LoVo (cell line): ENCODE measurements at places on chromosomes 7 and 10.

DNA sequence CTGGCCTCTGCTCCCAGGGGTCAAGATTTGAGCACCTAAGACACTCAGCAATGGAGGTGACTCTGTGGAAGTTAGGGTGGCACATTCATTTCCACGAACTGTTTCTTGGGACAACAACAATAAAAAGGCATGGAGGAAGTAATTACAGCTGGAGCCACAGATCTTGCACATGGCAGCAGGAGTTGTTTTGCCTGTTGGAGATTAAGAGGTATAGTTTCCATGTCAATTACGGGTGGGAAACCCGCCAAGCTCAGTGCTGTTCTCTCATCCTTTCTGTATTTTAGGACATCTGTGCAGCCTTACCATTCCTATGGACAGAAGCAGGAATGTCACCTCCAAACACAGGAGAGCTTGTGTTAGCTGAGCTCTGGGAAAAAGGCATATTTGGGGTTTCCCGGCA, 201.2 kb downstream of the SNX10 start:
- no peak for DNase-seq

DNA sequence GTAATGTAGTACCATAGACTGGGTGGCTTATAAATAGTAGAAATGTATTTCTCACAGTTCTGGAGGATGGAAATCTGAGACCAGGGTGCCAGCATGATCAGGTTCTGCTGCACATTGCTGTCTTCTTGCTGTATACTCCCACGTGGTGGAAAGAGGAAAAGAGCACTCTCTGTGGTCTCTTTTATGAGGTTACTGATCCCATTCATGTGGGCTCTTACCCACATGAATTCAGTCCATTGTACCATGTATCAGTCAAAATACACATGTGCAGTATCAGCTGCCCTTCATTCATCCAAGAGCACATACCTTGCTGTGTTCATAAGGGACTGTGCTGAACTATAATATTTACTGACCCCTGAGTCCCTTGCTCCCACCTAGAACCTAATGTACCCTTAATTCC, 17.1 kb downstream of the PNLIPRP2 start:
- no peak for DNase-seq

- DNase-seq: no peak
Measured at GRCh38 chr10:58456179-58456578, 56.5 kb upstream of the BICC1 start.

DNA sequence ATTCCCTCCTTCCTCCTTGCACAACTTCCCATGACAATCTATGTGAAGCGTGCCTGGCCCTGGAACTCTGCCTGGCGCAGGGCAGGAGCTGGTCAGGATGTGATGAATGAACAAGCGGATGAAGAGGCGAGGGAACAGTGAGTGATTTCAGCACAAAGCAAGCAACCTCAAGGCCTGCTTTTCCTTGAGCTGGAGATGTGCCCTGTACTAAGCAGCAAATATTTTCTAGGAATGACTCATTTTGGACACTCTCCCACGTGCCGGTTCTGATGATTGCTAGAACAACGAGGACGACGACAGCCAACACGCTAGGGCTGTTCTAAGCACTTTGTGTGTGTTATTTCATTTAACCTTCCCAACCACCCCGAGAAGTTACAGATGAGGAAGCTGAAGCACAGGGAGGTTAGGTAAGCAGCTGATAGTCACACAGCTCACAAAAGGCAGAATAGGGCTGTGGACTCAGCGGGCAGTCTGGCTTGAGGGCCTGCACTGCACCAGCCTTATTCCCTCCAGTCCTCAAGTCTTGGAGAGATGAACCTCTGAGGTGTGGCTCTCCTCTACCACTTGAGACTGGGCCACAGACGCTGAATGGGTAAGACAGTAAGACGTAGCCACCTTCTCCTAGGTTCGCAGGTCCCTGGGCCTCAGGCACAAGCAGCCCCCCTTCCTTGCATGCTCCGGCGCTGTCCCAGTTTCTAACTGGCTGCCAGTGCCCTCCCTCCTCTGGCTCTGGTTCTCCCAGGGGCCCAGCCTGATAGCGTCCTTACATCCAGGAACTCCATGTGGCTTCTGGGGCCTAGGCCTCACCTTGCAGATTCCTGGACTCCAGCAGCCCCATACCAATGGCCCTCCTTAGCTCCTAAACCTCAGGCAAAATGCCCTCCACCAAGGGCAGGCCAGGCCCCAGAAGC, 59.0 kb downstream of the YKT6 start:
- no peak for DNase-seq

DNA sequence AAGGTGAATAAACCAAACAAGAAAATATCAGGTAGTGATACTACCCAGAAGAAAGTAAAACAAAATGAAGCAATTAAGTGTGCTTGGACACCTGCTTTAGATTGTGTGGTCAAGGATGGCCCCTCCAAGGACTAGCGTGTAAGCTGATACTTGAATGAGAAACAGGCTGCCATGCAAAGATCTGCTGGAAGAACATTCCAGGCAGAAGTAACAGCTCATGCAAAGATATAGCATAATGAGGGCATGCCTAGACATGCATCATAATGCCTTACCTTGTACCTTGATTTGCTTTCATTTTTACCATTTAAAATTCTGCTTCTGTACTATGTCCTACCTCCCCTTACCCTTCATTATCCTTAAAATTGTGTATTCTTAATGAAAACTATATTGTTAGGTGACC, 74.8 kb upstream of the HDAC9 start:
- peak; percentile 36 for DNase-seq

GRCh38 chr7:22094413-22095342, 149.0 kb upstream of the CDCA7L start:
- DNase-seq: no peak

DNA sequence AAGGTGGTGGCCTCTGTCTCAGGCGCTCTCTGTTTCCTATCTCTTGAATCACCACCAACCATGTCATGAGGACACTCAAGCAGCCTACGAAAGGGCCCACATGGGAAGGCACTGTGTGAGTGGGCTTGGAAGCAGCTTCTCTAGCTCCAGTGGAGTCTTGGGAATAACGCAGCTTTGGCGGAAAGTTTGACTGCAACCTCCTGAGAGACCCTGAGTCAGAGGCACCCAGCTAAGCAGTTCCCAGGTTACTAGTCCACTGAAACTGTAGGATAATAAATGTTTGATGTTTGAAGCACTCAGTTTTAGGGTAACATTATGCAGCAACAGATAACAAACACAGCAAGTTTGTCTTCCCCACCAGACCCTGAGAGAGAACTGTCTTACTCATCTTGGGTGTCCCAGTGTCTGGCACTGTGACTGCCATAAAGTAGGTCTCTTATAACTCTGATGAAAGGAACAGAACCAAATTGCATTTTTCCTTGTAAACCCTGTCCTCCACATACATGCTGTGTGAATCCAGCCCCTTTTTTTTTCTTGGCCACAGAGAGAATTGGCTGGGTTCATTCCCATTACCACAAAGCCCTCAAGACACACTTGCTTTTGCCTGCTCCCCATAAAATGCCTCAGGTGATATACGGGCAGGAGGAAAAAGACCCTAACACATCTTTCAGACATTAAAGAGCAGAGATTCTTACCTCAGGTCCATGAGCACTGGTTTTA, 185.5 kb downstream of the ZNF365 start:
- no peak for DNase-seq

GRCh38 chr10:60623627-60624026, 154.7 kb upstream of the CDK1 start:
- DNase-seq: no peak

GRCh38 chr7:46071601-46072000, 150.5 kb upstream of the IGFBP3 start:
- no peak for DNase-seq

GRCh38 chr10:121063744-121064143, 212.6 kb downstream of the WDR11 start:
- DNase-seq: no peak

- DNase-seq: no peak
Measured at GRCh38 chr10:28840971-28841370, 163.7 kb downstream of the BAMBI start.

DNA sequence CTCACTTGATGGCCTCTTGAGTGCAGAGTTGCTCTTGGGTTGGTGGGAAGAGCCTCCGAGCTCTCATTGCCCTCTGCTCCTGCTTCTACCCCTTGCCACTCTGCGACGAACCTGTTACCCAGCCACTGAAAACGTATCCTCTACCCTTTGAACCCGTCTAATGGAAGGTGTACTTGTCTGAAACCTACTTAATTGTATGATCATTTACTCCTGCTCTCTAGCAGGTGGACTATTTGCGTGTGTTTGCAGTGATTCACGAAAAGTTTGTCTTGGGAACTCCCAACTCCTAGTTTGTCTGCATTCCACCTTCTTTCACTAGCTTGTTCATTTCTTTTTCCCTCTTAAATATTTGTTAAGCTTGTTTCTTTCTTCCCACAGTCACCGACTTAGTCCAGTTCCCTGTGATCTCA, 503 bp downstream of the CROT start:
- no peak for DNase-seq

GRCh38 chr10:84214612-84215235, 10.6 kb downstream of the LRIT2 start:
- no peak for DNase-seq

DNA sequence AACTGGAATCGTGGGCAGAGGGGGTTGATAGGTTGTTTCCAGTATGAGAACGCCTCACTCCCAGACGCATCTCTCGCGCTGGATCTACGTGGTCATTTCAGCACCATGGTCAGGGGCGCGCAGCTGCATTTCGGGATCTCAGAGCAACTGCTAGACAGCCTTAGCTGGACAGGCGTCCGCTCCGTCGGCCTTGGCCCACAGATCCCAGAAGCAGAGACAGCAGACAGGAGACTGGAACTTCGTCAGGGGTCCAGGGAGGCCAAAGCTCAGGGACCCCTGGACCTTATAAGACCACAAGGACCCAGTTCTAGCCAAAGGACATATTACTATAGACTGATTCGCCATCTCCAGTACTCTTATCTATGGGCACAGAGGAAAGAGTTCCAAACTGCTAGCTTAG, 5.3 kb downstream of the NEUROG3 start:
- peak; percentile 38 for DNase-seq

DNA sequence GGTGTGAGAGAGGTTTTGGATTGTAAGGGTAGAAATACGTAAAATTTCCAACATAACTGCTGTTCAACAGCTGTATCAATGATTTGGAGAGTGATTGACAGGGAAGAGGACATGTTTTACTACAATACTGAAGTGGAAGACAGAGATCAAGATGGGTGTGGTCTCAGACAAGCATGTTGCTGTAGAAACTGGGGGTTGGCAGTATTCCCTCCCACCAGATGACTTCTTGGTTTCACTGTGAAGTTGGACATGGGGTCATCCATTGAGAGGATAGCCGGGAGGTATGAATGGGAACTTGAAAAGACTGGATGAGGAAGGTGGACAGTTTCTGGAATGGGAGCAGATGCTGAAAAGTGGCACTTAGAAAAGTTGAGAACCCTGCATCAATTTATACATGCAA, 95.3 kb upstream of the HDAC9 start:
- no peak for DNase-seq
